NCI-H2171 (cell line): ENCODE measurements at places on chromosomes 5 and 9.

DNA sequence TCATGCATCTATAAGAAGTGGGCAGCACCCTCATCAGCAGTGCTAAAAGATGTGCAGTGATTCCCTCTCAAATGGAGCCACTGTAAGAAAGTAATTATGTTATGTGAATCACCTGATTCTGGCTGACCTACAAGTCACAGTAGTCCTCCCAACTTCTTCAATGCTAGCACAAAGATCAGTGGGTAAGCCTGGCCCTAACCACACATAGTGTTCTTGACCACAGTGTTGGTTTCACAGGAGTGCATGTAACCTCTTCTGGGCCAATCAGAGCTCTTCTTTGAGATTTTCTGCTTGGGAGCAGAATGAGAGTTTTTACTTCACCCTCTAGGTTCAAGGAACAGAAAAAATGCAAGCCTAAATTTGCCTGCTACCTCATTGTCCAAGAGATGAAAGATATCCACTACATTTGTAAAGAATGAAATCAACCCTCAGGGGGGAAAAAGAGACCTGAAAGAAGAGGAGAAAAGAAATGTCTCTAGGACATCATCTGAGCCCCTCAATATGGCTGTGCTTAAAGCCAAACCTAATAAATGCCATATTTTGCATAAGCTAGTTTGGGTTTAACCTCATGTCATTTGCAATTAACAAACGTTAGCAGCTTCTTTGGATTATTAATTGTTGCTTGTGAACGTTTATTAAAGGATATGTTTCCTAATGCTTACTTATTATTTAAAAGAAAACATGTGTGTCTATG is 65.3 kb upstream of the ADRB2 start:
- DNase-seq: no peak

GRCh38 chr9:84893419-84894128 is 224.0 kb downstream of the NTRK2 start:
- DNase-seq: no peak

GRCh38 chr5:17054911-17055310 is 118.8 kb upstream of the MYO10 start:
- DNase-seq: no peak

DNA sequence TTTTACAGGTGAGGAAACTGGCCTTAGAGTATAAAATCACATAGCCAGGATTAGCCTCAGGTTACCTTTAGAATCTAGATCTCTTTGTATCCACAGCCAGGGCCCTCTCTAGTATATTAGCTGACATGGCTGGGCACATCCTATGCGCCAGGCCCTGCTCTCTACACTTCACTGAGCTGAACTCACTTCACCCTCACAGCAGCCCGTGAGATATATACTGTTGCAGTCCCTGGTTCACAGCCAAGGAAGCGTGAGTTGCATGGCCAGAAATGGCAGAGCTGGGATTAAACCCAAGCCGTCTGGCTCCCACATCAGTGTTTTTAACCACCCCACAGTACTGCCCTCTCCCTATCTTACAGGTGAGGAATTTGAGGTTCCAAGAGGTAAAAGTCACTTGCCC is 58.4 kb downstream of the DAB2IP start:
- DNase-seq: peak; percentile 20

- no peak for DNase-seq
These were observed 26.2 kb downstream of the HMGXB3 start for GRCh38 chr5:150026682-150027172.

- no peak for DNase-seq
These were observed 122.5 kb downstream of the LHFPL2 start for GRCh38 chr5:78526049-78526525.

DNA sequence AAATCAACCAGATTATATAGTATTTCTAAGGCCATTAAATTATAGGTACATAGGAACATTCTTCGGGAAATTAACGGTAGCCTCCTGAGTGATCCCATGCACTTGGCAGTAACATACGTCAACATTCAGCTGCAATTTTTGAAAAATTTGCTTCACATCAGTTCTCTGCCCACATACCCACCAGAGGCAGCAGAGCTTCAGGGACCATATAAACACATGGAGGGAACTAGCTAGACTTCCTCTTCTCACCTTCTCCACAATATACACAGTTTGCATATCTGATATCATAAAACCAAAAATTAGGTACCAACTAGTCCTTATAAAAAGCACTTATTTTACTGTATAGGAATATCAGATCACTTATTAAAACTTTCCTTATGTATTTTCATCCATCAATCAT is 4.8 kb downstream of the PSIP1 start:
- no peak for DNase-seq

- DNase-seq: peak; percentile 92
These were observed 32.7 kb downstream of the ANXA2R start for GRCh38 chr5:43007246-43007910.

DNA sequence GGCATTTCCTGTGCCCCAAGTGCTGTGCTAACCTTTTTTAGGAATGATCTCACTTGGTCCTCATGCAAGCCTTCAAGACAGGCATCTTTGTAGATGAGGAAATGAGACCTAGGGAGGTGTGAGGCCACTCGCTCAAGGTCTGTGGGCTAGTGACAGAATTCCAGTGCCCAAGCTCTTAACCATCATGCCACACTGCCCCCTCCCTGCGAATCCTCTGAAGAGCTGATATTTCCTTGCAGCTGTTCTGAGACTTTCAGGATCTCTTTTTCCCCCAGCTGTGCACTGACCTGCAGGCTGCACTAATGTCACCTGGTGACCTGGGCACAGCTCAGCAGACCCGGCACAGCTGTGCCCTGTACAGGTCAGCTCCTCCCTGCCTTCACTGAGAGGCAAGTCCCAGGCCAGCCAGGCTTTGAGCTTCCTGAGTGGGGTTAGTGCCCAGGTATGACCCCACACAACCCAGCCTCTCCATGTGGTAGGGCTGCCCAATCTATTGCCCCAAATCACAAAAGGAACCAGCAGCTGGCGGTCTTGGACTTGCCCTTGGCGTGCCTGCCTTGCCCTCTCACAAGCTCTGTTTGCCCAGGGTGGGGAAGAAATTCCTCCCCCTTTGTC is 32.7 kb downstream of the MORN5 start:
- no peak for DNase-seq

DNA sequence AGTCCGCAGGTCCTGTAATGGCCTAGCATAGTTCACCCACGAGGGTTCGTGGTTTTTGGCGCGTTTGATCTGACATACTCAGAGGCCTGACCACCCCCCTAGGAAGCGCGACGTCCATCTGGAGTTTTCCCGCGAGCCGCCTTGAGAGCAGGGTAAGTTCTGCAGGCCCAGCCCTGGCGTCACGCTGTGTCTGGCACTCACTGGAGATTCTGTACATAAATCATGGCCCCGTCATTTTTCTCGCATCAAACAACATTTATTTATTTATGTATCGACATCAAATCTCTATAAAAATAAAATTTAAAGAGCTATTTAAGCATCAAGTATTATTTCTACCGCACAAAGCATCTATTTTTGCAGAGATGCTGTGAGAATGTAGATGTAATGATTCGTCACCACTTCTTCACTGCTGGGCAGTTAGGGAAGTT is 437 bp upstream of the TRIM41 start:
- DNase-seq: no peak

GRCh38 chr9:137606734-137607138 is 1.2 kb downstream of the ARRDC1 start:
- DNase-seq: no peak

- no peak for DNase-seq
These were observed 17.7 kb downstream of the PLGRKT start for GRCh38 chr9:5419987-5420386.

DNA sequence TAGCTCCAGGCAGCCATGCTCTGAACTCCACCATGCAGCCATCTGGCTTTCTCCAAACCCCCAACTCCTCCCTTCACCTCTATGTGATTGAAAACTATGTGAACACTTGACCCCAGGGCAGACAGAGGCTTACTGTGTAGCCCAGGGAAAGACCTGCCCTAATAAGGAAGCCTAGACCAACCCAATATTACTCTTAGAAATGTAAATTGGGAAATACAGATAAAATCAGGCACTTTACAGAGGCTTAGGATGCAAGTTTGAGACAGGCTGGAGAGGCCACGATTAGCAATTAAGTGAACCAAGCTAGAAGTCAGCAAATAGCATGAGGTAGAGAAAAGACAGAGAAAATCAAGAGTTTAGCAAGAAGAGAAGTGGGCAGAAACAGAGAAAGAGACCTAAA is 141.7 kb upstream of the ABCA1 start:
- no peak for DNase-seq

GRCh38 chr5:23476580-23476979 is 30.8 kb upstream of the PRDM9 start:
- no peak for DNase-seq

- no peak for DNase-seq
These were observed 1.6 kb downstream of the CCNJL start for GRCh38 chr5:160310552-160311295.

GRCh38 chr9:7303907-7304626 is 495.5 kb downstream of the DMAC1 start:
- DNase-seq: no peak

GRCh38 chr5:139908749-139909148 is 113.1 kb downstream of the PSD2 start:
- DNase-seq: no peak

- DNase-seq: no peak
These were observed 35.8 kb downstream of the VLDLR start for GRCh38 chr9:2657427-2657826.

DNA sequence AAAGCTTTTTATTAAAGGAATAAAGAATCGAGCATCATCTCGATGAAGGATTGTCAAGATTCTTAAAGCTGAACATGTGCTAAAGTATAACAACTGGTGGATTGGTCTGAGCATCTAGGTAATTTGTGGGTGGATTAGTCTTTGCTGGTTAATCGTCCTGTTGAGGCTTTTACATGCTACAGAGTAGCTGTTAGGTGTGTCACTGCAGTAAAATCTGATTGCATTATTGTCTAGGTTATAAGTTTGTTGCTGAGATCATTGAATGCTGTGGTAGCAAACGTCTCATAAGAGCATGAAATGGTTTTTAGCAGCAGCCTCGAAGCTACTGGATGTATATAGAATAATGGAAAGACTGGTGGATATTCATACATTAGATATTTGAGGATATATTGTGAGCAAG is 7.2 kb downstream of the FBXO38 start:
- DNase-seq: no peak

GRCh38 chr9:19294219-19294618 is 63.7 kb downstream of the DENND4C start:
- no peak for DNase-seq

DNA sequence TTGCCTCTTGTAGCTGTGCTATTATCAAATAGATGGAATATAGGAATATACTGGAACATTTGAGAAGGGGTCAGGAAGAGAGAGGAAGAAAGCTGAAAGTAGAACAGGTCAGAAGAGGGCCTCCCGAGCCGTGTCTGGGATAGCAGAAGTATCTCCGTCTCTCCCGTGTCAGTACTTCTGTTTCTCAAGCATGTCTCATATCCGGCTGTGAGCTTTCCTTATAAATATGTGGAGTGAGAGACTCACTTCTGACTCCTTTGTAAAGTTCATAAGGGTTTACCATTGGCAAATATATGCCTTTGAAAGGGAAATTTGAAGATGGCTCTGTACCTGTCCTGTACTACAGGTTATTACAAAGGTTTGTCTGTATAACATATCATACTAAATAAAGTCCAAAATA is 50.3 kb downstream of the MOCS2 start:
- DNase-seq: no peak

DNA sequence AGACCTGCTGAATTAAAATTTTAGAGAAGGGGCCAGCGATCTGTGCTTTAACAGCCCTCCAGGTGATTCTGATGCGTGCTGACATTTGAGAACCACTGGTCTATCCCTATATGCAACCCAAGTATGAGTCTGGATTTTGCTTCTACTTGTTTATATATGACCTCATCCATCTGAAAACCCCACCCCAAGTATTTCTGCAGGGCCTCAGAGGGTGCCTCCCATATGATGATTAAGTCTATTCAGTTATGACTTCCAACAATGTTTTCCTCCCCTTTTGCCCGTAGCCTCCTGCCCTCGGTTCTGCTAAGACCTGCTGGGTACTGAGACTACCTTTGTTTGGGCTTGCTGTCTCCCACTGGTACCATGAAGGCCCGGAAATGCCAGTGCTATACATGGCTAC is 376.0 kb upstream of the SMARCA2 start:
- no peak for DNase-seq

DNA sequence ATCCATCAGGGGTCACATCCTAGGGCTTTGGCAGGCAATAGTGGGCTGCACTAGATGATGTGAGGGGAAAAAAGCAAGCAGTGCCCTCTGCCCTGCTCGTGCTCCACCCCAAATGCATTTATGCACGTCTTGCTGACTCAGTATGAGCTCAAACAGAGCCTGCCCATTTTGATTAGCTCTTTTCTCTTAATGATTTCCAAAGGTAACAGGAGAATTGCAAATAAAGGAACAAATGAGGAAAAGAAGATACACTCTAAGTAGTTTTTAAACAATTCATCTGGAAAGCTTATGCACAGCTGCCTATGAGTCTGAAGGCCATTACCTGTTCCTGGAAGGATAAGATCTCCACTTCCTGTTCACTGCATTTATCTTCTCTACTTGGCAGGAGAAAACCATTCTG is 364.2 kb downstream of the TMEM232 start:
- DNase-seq: no peak

DNA sequence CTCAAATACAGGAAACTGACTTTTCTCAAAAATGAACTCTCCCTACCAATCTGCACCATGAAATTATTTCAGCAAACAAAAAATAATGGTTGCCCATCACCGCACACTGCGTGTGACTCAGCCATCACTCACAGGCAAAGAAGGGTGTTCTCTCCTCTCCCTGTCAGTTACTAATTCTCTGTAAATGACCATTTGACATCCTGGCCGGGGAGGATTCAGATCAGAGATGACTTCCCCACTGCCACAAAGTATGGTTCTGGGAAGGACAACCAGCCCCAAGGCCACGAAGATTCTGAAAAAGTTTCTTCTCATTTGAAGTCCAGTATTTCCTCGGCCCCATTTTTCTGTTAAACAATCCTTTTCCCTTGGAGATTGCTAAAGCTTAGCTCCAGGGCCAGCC is 199.4 kb downstream of the AUH start:
- no peak for DNase-seq

DNA sequence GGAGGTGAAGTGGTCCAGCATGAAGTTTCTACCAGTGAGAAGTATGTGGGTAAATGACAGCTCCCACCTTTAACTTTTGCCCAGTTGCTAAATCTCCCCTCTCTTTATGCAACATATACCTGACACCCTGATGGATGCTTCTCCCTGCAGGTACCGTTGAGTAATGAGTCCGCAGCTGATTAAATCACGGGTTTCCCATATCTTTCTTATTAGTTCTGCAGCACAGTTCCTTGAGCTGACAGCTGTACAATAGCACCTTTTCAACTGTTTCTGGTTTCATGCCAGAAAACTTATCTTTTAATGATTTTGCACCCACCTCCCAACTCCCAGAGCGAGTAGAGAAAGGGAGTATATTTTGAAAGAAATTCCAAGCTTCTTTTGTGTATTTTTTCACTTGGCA is 161.0 kb upstream of the TUT7 start:
- no peak for DNase-seq
